ENCODE measurements at places on chromosomes 2 and 18.
A peak's percentile ranks its signal among the peaks of the same experiment; 100 is the strongest.

DNA sequence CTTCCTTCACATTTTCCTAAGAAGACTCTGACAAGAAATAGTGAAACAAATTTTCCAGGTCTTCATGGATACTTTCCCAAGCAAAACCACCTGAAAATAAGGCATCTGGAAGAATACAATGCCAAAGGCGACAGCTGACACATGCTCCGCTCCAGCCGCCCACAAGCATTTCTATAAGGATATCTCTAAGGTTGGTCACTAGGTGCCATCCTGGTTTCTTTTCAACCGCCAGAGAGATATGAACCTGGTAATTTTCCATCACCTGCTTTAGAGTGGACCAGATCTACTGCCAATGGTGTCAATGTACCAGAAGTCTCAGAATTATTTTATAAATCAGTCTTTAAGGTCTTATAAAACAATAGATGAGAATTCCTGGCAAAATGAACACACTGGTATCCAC lies 97.2 kb downstream of the GAREM1 start:
- DNase-seq = no peak

GRCh38 chr18:24293254-24293653 lies 104.4 kb downstream of the OSBPL1A start:
- no peak for DNase-seq

- no peak for DNase-seq
These were observed 12.3 kb downstream of the LIMS2 start for GRCh38 chr2:127662937-127663565.

- peak; percentile 15 for DNase-seq
These were observed 89.3 kb downstream of the PDE11A start for GRCh38 chr2:177983183-177983788.

DNA sequence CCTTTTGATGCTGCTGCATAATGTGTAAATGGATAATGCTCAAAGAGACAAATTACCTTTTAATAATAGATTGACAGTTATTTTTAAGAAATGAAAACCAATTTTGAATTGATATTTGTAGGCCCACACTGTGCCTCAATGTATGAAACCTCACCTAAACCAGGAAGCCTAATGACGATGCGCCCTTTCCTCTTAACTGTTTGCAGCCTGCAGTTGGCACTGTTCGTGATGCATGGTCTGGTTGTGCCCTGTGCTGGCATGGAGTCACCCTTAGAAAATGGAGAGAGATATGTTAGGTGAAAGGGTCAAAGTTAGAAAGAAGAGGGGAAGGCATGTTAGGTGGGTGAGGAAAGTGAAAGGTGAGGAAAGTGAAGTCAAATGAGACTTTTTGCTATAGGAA lies 390.2 kb downstream of the PTPRM start:
- DNase-seq = no peak

DNA sequence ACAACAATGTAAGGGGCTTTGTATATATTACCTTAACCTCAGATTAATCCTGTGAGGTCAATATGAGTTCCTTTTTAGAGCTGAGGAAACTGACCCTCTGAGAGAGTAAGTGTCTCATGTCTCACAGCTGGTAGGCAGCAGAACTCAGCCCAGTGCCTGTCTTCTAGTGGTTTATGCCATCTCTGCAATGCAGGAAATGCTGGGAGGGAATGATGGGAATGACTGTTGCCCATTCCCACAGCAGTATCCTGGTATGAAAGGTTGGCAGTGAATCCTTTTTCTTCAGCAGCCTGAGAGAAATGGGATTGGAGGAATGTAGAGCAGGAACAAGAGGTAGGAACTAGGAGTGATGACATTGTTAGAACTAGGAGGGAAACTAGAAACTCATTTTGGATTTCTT lies 6.0 kb downstream of the MRPL30 start:
- no peak for DNase-seq

- no peak for DNase-seq
These were observed 99.6 kb upstream of the CERS6 start for GRCh38 chr2:168356477-168356835.

- DNase-seq = no peak
These were observed 3.0 kb upstream of the CEP68 start for GRCh38 chr2:65053199-65053598.

- DNase-seq = no peak
These were observed 110.7 kb downstream of the NFATC1 start for GRCh38 chr18:79506191-79507075.

GRCh38 chr18:79508565-79509535 lies 113.1 kb downstream of the NFATC1 start:
- no peak for DNase-seq

GRCh38 chr18:79439628-79440023 lies 43.9 kb downstream of the NFATC1 start:
- no peak for DNase-seq

DNA sequence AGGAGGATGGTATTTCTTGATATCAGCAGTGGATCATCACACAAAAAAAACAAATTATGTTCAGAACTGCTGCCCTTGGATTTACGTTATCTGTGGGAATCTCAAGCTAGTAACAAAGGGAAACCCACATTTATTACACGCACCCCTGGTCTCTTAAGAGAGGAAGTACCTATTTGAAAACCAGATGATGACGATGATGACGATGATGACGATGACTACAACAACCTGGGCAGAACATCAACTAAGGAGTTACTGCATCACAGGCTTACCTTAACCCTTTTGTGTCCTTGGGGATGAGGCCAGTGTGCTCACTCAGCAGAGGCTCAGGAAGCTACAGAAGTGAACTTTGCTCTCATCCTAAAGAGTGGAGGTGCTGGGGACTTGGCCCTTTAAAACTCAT lies 169.4 kb downstream of the FSHR start:
- no peak for DNase-seq

- no peak for DNase-seq
These were observed 245.4 kb downstream of the NAPG start for GRCh38 chr18:10771053-10771709.

DNA sequence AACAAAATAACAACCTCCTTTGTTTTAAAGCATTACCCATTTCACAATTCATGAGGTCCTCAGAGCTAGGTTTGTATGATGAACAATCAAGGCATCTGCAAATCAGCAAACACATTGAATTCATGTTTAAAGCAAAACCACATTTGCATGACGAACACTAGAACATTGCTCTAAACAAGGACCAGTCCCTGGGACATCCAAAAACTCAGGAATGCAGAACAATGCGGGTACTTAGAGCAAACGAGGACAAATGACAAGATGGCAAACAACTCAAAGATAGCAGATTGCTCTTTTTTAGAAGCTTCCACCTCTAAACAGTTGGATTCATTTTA lies 45.7 kb upstream of the RALBP1 start:
- no peak for DNase-seq

DNA sequence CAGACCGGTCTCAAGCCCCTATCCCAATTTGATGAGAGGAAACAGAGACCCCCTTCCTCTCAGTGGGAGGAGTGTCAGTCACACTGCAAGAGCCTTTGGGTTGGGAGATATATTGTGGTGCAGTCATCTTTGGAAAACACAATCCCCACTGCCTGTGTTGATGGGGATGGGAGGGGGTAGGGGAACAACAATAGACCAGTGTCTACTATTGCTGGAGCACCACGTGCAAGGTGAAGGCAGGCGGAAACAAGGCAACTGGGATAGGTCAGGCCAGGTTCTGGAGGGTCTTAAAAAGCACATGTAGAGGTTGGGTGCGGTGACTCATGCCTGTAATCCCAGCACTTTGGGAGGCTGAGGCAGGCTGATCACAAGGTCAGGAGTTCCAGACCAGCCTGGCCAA lies 127.9 kb downstream of the ZFP36L2 start:
- no peak for DNase-seq

DNA sequence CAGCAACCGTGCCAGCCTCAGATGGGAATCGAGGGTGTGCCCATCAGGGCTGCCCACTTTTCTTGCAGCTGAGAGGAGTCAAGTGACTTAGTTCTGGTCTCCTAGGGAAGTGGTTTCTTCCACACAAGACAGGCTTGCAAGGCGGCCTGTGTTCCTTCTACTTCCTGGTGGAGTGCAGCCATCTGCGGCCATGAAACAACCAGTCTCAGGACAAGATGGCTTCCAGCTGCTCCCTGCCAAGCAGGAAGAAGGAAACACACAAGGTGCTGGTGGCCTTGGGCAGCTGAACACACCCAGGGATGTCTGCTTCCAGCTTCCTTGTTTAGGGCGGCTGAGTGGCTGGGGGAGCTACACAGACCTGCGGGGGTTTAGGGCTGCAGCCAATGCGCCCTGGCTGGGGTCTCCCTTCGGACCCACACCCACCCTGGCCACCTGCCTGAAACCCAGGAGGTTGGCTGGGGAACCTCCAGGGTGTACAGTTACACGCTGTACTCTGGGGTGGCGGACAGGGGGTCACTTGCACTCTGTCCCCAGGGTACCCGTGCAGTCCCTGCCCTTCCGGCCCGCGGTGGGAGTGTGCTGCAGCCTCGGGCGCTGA lies 34.7 kb downstream of the PTPN18 start:
- DNase-seq = no peak

DNA sequence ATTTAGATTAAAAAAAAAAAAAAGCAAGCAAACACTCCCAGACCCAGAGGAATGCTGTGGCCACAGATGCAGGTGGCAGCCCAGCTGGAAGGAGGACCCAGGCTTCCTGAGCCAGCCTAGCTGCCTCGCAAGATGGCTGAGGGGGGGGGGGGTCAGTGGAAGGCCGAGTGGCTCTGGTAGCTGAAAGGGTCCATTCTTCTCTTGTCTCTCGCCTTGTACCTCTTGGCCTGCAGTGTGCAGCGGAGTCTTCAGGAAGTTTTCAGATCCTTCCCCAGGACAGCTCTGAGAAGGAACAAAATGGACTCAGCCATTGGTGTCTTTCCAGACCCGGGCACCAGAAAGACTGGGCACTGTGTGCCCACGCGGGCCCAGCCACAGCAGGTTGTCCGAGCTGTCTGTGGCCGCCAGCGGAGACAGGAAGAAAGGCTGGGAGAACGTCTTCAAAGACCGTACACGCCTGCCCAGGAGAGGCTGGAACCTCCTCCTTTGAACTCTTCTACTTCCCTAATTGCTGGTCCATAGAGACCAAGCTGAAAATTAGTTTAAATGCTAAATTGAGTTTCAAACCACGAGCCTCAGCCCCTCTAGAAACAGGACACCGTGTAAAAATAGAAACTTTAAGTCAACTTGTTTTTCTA lies 21.3 kb downstream of the APCDD1 start:
- no peak for DNase-seq

GRCh38 chr18:23422751-23423418 lies 30.2 kb upstream of the RIOK3 start:
- no peak for DNase-seq

DNA sequence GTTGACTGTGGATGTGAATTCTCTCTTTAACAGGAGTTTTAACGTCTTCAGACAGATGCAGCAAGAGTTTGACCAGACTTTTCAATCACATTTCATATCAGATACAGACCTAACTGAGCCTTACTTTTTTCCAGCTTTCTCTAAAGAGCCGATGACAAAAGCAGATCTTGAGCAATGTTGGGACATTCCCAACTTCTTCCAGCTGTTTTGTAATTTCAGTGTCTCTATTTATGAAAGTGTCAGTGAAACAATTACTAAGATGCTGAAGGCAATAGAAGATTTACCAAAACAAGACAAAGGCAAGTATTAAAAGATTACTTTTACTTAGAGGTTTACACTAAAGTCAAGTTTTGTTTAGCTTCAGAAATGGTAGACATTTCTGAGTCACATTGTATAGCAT lies 30.2 kb upstream of the TYMS start:
- DNase-seq = no peak

DNA sequence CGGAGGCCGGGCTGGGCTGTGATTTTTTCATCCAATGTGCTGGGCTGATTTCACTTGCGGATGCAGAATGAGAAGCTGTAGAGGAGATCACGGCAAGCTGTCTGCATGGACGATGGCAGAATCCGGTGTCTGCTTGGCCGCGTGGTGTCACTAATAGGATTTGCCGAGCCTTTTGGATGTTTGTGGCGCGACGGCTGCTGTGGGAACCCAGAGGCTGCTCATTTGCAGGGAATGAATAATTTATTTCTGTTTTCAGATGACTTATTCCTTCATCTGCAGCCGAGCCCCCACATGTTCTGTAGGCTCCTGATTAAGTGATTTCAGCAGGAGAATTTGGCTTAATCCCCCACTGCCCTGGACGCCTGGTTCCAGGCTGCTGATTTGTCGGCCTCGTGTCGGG lies 62.6 kb downstream of the ODC1 start:
- no peak for DNase-seq

DNA sequence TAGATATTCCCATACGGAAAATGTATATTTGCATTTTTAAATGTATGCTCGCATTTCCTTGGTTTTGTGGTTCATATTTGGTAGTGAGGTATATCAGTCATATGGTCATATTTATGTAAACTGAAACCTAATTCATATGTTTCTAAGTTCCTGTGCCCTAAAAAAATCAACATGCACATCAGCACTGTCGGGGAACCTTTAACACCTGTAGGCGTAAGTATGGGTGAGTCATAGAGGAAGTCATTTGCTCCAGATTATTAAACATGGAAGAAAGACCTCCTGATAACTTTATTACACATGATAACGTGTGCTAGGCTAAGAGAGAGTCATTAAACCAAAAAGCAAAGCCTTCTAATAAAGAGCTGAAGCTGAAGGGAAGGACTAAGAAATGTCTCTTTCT lies 437.7 kb downstream of the NRXN1 start:
- DNase-seq = no peak

DNA sequence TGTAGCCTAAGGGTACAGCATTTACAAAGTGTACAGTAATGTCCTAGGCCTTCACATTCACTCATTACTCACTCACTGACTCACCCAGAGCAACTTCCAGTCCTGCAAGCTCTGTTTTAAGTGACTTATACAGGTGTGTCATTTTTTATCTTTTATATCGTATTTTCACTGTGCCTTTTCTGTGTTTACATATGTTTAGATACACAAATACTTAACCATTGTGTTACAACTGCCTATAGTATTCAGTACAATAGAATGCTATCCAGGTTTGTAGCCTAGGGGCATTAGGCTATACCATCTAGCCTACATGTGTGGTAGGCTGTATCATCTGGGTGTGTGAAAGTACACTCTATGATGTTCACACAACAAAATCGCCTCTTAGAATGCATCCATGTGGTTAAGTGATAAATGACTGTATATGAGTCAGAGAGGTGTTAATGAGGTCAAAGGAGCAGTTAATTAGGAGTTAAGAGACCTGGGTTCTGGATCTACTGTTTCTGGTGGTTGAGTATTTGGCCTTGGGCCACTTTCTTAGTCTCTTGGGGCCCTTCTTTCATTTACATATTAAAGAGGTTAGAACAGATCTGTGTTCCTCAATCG lies 149.1 kb downstream of the GREB1L start:
- DNase-seq = no peak

DNA sequence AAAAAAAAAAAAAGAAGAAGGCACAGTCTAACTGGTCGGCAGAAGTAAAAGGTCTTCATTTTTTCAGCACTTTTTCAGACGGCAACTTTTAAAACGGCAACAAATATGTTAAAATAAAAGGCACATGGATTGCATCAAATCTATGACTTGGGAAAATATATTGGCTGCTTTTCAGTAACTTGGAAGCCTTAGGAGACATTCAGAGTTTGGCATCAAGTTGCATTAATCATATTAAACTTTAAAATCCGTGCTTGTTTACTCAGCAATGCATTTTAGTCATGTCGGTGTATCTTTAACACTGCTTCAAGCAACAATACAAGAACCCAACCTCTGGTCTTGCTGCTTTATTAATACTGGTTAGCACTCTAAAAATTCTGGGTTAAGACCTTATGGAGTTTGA lies 111.1 kb downstream of the MEP1B start:
- DNase-seq = no peak
